Activated CD8-positive, alpha-beta memory T cell treated with anti-CD3 and anti-CD28 coated beads, Interleukin-2, amount 10 ng/mL, durations not matched to agents 7 days and 5 days (primary cell): ENCODE measurements at places on chromosomes 16 and 17. TPM values are rescaled to one million over a fixed set of nuclear protein-coding genes. Genes with fewer than 3 reads are reported as not detected.

The C16orf54 gene
- total RNA-seq = 39.7 TPM

The RFNG gene
- total RNA-seq = 20.9 TPM

The NTN3 gene
- not detected for total RNA-seq

The MYL4 gene
- total RNA-seq = not detected

The PPP1R1B gene
- not detected for total RNA-seq

The WIPF2 gene
- 26.1 TPM for total RNA-seq

The DNAH9 gene
- not detected for total RNA-seq

GRCh38 chr16:26070302-26071100, 378.7 kb downstream of the HS3ST4 start:
- H3K27ac ChIP-seq = no peak overlapping the region
- no peak for DNase-seq
- no peak overlapping the region for H3K4me3 ChIP-seq
- no peaks in the 10 kb centered on the region for H3K4me1 ChIP-seq

GRCh38 chr16:75794426-75794825, 68.1 kb upstream of the CPHXL start:
- H3K36me3 ChIP-seq = no peaks in the 10 kb centered on the region
- H3K4me1 ChIP-seq = no peaks in the 10 kb centered on the region
- no peak overlapping the region for H3K4me3 ChIP-seq
- DNase-seq = no peak

GRCh38 chr16:23206986-23207385, 24.4 kb downstream of the SCNN1G start:
- no peaks in the 10 kb centered on the region for H3K36me3 ChIP-seq
- H3K4me3 ChIP-seq = no peak overlapping the region
- no peak for DNase-seq
- H3K4me1 ChIP-seq = no peaks in the 10 kb centered on the region
- no peak overlapping the region for H3K27ac ChIP-seq

DNA sequence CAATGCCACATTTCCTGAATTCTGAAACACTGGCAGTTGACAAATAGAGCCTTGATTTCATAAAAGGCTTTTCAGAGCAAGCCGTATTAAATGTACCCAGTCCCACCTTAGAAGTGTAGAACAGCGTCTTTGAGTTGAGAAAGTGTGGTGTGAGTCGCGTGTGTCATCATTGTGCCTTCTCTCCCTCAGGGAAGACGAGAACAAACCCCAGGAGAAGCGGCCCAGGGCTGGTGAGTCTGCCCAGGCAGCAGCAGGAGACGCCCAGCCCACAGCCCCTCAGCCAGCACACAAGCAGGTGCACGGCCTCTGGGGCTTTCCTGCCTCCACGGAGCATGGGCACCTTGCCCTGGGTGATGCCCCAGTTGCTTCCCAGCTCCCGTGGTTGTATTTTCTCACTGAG, 34.0 kb downstream of the CIBAR2 start:
- no peak for DNase-seq
- H3K36me3 ChIP-seq = no peaks in the 10 kb centered on the region
- H3K27ac ChIP-seq = no peak overlapping the region
- no peak overlapping the region for H3K4me3 ChIP-seq

- H3K4me3 ChIP-seq = no peak overlapping the region
- no peak overlapping the region for H3K27ac ChIP-seq
- H3K36me3 ChIP-seq = peaks cover 13% of the 10 kb centered on the region
- no peak for DNase-seq
- no peaks in the 10 kb centered on the region for H3K4me1 ChIP-seq
These were observed 55.8 kb downstream of the NEUROD2 start for GRCh38 chr17:39551879-39552278.

DNA sequence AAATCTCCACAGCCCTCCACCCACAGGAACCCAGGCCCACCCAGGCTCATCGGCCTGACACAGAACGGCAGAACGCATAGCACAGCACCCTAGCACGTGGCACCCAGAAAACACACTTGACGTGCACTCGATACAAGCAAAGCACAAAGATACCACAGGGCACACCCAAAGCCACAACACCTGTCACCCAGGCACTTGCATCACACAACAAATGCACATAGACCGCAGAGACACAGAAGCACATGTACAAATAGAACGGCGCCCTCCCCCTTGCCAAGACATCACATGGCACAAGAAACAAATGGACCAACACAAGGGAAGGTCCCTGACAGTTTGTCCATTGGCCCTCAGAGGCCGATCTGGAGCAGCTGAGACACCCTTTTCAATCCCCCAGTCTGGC, 147.7 kb upstream of the WSCD1 start:
- H3K4me3 ChIP-seq = no peak overlapping the region
- DNase-seq = no peak
- H3K27ac ChIP-seq = no peak overlapping the region
- no peaks in the 10 kb centered on the region for H3K4me1 ChIP-seq
- H3K27me3 ChIP-seq = peaks cover 2% of the 10 kb centered on the region

- no peaks in the 10 kb centered on the region for H3K27me3 ChIP-seq
- no peaks in the 10 kb centered on the region for H3K4me1 ChIP-seq
- H3K36me3 ChIP-seq = no peaks in the 10 kb centered on the region
- no peak for DNase-seq
These were observed 10.4 kb upstream of the GOT2 start for GRCh38 chr16:58744497-58744896.

GRCh38 chr16:19147126-19147525, 20.9 kb upstream of the SYT17 start:
- H3K4me1 ChIP-seq = no peaks in the 10 kb centered on the region
- H3K27ac ChIP-seq = no peak overlapping the region
- peaks cover 25% of the 10 kb centered on the region for H3K27me3 ChIP-seq
- no peak overlapping the region for H3K4me3 ChIP-seq
- no peaks in the 10 kb centered on the region for H3K36me3 ChIP-seq
- no peak for DNase-seq

GRCh38 chr16:2739625-2740430, 12.6 kb upstream of the SRRM2 start:
- no peak overlapping the region for H3K27ac ChIP-seq
- peak; percentile 55 for DNase-seq
- H3K4me1 ChIP-seq = peaks cover 12% of the 10 kb centered on the region
- no peaks in the 10 kb centered on the region for H3K36me3 ChIP-seq

DNA sequence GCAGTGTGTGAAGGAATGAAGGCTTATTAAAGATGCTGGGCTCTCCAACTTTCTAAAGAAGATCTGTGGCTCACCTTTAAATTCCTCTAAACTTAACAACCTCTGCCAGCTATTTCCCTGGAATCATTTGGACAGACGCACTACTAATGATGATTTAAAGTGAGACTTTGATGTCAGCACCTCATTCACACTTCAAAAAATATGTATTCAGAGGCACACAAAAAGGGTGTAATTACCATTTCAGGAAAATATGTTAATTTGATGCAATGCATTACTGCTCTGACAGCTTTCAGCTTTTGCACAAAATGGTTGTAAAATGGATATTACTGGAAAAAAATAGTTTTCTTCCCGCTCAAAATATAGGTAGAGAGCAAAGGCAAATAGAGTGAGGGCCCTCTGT, 423.9 kb upstream of the ASIC2 start:
- H3K4me1 ChIP-seq = no peaks in the 10 kb centered on the region
- H3K36me3 ChIP-seq = no peaks in the 10 kb centered on the region
- no peak overlapping the region for H3K4me3 ChIP-seq
- no peak overlapping the region for H3K27ac ChIP-seq

- H3K36me3 ChIP-seq = no peaks in the 10 kb centered on the region
- H3K4me3 ChIP-seq = no peak overlapping the region
- no peak for DNase-seq
- no peak overlapping the region for H3K27ac ChIP-seq
These were observed 130.3 kb downstream of the IRF8 start for GRCh38 chr16:86029131-86029741.

DNA sequence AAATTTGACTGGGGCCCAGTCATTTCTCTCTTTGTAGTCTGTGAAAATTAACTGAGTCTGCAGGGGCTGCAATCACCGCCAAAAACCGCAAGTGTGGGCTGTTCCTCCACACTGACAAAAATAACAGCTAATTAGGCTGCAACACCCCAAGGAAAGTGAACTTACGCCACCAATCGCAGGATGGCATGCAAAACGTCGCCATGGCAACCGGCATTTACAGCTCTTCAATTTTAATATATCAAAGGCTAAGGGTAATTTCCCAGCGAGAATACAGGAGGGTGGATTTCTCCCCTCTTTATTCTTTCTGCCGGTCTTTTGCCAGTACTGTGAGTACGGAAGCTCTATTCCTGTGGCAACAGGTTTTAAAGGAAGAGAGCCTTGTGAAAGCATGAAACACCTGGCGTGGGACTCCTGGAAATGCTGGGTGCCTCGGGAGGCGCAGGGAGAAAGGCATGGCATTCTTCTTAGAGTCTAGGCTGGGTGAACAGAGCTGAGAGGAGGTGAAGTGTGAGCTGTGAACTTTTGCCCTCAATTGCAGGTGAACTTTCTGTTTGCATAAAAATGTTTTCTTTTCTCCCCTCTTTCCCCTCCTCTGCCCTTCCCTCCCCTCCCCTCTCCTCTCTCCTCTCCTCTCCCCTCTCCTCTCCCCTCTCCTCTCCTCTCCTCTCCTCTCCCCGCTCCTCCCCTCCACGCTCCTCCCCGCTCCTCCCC, 399.7 kb downstream of the XYLT1 start:
- no peaks in the 10 kb centered on the region for H3K36me3 ChIP-seq
- H3K4me3 ChIP-seq = peak overlapping the region; percentile 20
- H3K27ac ChIP-seq = no peak overlapping the region
- peak; percentile 74 for DNase-seq

- H3K4me3 ChIP-seq = no peak overlapping the region
- H3K27me3 ChIP-seq = peaks cover 7% of the 10 kb centered on the region
- H3K27ac ChIP-seq = no peak overlapping the region
- H3K36me3 ChIP-seq = no peaks in the 10 kb centered on the region
- no peaks in the 10 kb centered on the region for H3K4me1 ChIP-seq
- DNase-seq = no peak
These were observed 3.3 kb upstream of the PVALEF start for GRCh38 chr17:81161972-81162371.

DNA sequence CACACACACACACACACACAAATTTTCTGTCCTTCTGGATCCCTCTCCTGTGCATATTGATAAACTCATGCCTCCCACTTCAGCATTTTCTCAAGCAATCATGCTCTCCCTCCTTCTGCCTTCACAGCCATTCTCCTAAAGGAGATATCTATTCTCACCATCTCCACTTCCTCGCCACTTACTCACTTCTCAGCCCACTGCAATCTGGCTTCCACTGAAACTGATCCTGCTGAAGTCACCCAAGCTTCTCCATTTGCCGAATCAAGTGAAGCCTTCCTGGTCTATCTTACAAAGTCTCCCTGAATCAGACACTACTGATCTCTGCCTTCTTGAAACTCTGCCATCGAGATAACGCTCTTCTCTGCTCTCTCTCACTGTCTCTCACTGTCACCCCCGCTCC, 54.0 kb upstream of the GNAO1 start:
- H3K36me3 ChIP-seq = no peaks in the 10 kb centered on the region
- no peak for DNase-seq
- no peak overlapping the region for H3K4me3 ChIP-seq
- peaks cover 33% of the 10 kb centered on the region for H3K27me3 ChIP-seq
- peaks cover 6% of the 10 kb centered on the region for H3K4me1 ChIP-seq
- no peak overlapping the region for H3K27ac ChIP-seq

GRCh38 chr16:5020551-5020950, 13.2 kb downstream of the NAGPA start:
- H3K27me3 ChIP-seq = no peaks in the 10 kb centered on the region
- H3K4me1 ChIP-seq = no peaks in the 10 kb centered on the region
- H3K36me3 ChIP-seq = no peaks in the 10 kb centered on the region

- peaks cover 32% of the 10 kb centered on the region for H3K27me3 ChIP-seq
- H3K36me3 ChIP-seq = no peaks in the 10 kb centered on the region
- DNase-seq = no peak
- no peak overlapping the region for H3K4me3 ChIP-seq
These were observed 141.6 kb downstream of the KCNJ12 start for GRCh38 chr17:21517538-21518293.

GRCh38 chr16:8733849-8734540, 59.6 kb downstream of the ABAT start:
- no peaks in the 10 kb centered on the region for H3K27me3 ChIP-seq
- H3K36me3 ChIP-seq = no peaks in the 10 kb centered on the region
- no peak overlapping the region for H3K4me3 ChIP-seq
- H3K27ac ChIP-seq = no peak overlapping the region
- H3K4me1 ChIP-seq = no peaks in the 10 kb centered on the region
- DNase-seq = no peak
